ENCODE measurements at places on chromosomes 16 and 17.

DNA sequence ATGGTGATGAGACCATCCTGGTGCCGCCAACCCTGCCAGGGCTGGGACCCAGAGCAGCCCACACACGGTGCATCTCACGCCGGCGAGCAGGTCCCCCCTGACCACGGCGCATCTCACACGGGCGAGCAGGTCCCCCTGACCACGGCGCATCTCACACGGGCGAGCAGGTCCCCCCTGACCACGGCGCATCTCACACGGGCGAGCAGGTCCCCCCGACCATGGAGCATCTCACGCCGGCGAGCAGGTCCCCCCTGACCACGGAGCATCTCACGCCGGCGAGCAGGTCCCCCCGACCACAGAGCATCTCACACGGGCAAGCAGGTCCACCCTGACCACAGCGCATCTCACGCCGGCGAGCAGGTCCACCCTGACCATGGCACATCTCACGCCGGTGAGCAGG is 59.2 kb downstream of the MRM3 start:
- DNase-seq, result no peak

DNA sequence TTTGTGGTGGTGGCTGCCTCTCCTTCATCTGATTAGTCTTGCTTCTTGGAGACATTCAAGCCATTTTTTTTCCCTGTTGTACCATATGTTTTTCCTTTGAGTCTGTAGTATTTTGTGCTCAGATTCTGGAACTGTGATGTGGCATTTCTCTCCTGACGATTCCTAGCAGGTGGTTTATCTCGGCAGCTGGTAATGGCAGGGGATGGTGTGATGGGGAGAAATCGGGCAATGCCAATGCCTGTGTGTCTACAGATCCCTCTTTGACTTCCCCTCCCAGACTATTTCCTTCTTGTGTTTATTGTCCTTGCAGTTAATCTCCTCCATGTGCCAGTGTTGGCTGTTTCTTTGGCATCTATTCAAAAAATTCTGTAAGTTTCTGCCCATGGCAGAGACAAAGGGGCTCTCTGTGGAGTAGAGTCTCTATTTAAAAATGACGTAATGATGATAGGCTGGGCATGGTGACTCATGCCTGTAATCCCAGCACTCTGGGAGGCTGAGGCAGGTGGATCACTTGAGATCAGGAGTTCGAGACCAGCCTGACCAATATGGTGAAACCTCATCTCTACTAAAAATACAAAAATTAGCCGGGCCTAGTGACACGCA is 90.2 kb upstream of the ERCC4 start:
- no peak for DNase-seq

DNA sequence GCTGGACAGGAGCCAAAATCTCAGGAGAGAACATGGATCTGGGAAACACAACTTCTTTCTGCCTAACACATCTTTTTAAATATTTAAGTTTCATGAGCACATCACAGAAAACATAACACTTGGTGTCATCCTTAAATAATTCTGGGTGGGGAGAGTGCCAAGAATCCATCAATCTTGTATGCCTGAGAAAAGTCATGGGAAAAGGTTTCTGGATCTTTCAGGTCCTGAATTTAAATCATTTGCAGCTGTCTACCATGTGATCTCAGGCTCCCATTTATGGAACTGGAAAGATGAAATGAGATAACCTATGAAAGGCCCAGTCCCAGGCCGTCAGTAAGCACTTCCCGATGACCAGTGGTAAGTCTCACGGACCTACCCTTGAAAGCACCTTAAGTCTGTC is 15.1 kb downstream of the CDH11 start:
- no peak for DNase-seq

DNA sequence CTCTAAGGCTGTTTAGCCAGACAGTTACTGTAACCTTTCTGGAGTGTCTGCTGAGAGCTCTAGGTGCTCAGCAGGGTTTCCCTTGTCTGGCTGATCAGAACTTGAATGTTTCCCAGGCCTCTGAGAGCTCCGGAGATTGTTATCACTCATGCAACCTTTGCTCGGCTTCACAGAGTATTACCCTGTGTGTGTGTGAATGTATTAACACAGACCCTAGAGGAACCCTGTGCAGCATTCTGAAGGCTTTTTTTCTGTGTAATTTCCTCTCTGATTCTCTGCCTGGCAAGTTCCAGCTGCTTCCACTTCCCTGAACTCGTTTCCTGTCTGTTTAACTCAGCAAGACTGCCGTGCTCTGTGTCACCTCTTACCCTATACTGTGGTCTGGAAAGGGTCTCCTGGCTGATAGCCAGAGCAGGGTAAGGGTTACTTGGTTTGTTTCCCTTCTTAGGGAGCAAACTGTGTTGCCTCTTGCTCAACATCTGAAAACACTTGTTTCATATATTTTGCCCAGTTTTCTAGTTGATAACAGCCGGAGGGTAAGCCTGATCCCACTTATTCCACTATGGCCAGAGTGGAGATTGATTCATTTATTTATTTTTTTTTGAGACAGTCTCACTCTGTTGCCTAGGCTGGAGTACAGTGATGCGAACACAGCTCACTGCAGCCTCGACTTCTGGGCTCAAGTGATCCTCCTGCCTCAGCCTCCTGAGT is 21.7 kb downstream of the PRMT7 start:
- DNase-seq, result no peak

- DNase-seq, result no peak
Measured at GRCh38 chr16:75340741-75341491, 89.5 kb upstream of the BCAR1 start.

GRCh38 chr16:66620429-66620795 is 15.9 kb downstream of the CMTM3 start:
- DNase-seq, result no peak

GRCh38 chr17:2792366-2793169 is 3.7 kb upstream of the RAP1GAP2 start:
- DNase-seq, result no peak

GRCh38 chr16:53905028-53905427 is 201.1 kb downstream of the FTO start:
- no peak for DNase-seq

GRCh38 chr17:1298606-1299005 is 19.1 kb downstream of the TRARG1 start:
- no peak for DNase-seq

GRCh38 chr17:5706577-5707210 is 122.4 kb upstream of the NLRP1 start:
- DNase-seq, result peak; percentile 59
